GOT3 (cell line): ENCODE measurements at places on chromosomes 6 and 20.

- no peak for DNase-seq
Measured at GRCh38 chr6:55433446-55434130, 106.3 kb downstream of the GFRAL start.

DNA sequence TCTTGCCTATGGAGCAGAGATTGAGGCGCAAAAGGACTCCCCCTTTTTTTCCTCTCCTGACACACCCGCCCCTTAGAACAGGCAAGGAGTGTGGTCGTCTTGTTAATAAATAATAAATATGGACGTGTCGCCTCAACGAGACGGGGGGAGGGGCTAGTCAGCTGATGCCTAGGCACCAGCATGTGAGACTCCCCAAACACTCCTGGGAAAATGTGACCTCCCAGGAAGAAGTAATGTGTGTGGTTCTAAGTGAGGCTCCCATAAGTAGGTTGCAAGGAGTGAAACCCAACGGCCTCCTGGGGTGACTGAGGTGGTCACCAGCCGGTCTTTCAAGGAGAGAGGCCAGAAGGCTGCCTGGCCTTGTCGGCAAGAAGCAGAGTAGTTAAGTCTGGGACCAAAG is 1.1 kb upstream of the FAXC start:
- no peak for DNase-seq

DNA sequence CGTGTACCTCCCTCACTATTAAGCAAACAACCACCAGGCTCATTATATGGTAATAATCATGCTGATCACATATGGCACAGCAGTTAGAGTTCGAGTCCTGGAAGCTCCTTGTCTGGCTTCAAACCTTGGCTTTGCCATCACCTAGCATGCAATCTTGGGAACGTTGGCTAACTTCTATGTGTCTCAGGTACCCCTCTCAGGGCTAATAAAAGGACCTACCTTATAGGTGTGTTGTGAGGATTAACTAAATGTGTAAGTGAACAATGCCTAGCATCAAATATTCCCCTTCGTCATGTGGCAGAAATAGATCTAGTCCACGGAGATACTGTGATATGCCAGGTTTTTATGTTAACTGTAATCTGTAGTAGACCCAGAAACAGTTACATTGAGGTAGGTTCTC is 10.4 kb downstream of the CYP24A1 start:
- no peak for DNase-seq

- no peak for DNase-seq
Measured at GRCh38 chr6:167152862-167153261, 4.9 kb downstream of the GPR31 start.

DNA sequence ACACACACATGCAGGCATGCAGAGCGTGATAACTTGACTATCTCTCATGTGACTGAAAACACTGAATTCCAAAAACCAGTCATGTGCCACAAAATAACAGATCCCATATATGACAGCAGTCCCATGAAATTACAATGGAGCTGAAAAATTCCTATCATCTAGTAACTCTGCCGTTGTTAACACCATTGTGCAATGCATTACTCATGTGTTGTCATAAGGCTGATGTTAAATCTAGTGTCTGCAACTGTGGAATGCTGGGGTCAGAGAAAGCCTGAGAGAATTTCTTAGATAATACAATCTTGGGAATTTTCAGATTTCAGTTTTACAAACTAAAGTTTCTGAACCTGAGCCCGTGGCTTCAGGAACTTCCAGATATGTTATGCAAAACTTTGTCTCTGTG is 70.2 kb downstream of the LYRM4 start:
- DNase-seq, result no peak

- no peak for DNase-seq
Measured at GRCh38 chr6:2915150-2915549, 12.0 kb upstream of the SERPINB9 start.
